NK-92 treated with Interleukin-12 subunit alpha and Interleukin-12 subunit beta, amount 100 ng/mL, for 24 hours (cell line): ENCODE measurements at places on chromosomes 7 and 10.

GRCh38 chr10:100864036-100864885 is 48.5 kb upstream of the SLF2 start:
- no peak for DNase-seq

DNA sequence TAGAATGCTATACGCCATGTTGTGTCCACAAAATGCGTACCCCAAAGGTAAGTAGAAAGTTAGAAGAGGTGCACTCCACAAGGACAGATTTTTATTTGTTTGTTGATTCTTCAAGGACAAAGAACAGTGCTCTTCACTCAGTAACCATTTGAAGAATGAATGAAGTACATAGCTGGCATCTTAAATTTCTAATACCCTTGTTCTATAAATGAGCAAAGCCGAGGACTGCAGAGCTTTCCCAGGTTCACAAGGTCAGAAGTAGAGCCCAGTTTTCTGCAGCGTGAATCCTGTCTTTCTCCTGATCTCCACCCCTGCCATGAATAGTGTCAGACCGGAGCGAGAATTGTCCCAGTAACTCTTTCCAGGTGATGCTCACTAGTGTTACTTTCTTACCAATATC is 9.5 kb downstream of the HECW1 start:
- no peak for DNase-seq

DNA sequence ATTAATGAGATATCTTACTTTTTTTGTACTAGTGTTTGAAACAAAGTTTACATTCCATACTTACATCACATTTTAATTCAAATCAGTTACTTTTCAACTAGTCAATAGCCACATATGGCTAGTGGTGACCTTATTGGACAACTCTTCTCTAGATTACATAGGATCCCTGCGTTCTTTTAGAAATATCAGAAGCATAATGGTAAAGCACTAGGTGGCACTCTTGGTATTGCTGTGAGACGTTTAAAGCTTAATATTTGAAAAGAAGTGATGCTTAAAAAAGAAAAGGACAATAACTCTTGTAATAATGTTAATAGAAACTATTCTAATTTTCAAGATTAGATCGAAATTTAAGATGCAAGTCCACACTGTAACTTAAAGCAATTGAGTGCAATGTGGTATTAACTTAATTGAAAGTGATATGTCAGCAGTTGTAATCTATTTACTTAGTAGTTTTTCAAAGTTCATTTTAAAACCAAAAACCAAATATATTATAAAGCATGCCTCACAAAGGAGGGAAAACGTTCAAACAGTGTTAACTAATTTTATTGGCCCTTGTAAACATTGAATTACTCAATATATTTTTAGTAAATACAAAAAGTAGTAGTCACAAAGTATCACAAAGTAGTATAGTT is 339.1 kb downstream of the ATRNL1 start:
- DNase-seq = no peak

DNA sequence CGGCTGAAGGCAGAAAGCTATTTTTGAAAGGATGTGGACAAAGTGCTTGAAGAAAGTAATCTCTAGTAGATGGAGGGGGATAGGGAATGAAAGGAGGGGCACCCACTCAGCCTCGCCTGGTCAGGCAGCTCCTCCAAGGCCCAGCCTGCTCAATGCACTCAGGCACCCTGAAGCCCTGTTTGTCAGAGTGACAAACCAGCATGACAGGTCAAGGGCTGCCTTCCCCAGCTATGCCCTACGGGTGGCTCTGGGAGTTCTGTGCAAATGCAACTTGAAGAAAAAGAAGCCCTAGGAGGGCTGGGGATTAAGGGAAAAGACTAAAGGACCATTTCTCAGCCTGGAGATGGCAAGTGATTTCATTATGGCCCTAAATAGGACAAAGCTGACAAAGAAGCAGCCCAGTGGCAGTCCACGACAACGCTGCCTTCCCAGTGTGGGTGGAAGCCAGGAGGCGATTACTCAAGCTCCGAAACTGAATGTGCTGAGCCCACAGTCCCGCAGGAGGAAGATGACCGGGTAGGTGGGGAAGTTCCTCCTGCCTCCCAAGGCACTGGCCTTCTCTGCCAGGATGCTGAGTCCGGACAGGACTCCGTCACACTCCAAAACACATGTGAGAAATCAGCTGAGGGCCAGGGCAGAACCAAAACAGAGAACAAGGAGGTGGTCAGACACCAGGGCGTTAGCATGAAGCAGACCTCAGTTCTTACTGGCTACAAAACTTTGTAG is 16.3 kb downstream of the LIPA start:
- DNase-seq = no peak

DNA sequence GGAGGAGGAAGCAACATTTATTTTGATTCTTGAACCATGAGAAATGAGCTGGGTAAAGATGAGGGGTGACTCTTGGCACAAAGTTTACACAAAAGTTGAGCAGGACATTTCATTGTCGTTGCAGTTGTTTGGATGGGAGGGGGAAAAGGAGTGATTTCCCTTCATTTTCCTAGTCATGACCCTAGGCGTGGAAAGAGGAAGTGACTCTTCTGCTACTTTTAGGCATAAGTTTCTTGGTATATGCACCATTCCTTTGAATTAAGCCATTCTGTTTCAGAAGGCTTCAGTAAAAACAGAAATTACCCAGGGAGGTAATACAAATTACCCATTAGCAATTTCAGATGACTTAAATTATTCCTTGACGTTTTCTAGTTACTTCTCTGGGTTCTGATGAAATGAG is 113.9 kb upstream of the FAM171A1 start:
- no peak for DNase-seq

- no peak for DNase-seq
Observed at GRCh38 chr7:90326500-90326899, 5.4 kb upstream of the FAM237B start.

GRCh38 chr10:17214971-17215781 is 12.9 kb upstream of the VIM start:
- DNase-seq = no peak
